ENCODE measurements at places on chromosomes 16 and 17.
A peak's percentile ranks its signal among the peaks of the same experiment; 100 is the strongest.

DNA sequence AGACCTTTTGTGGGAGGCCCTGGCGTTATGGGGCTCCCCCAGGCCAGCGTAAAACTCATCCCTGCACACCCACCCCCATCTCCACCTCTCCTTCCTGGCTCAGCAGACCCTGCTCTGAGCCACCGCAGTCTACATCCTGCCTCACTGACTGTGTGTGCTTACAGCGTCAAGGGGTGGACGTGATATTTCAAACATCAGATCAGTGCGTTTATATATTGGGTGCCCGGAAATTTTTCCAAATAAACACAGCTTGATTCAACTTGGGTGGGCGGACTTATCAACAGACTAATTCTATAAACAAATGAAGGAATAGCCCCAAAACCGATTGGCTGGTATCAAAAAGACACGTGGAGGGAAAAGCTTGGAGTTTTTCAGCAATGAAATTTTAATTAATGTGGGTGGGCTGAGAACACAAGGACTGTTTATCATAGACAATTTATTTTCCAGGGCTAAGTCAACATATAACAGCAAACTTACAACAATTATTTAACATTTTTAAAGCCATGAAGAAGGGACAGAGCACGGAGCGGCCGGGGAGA lies at the start of gene FOXL1:
TSS of gene FOXL1 (plus strand) at position 489 of the 539 bp plus-strand sequence. CDS start 175 bp downstream, outside the sequence.
- DNase-seq = no peak

- peak; percentile 45 for DNase-seq
These were observed 17.9 kb downstream of the UTP4 start for GRCh38 chr16:69150146-69150865.

- DNase-seq = no peak
These were observed 16.6 kb downstream of the GP2 start for GRCh38 chr16:20310421-20311395.

DNA sequence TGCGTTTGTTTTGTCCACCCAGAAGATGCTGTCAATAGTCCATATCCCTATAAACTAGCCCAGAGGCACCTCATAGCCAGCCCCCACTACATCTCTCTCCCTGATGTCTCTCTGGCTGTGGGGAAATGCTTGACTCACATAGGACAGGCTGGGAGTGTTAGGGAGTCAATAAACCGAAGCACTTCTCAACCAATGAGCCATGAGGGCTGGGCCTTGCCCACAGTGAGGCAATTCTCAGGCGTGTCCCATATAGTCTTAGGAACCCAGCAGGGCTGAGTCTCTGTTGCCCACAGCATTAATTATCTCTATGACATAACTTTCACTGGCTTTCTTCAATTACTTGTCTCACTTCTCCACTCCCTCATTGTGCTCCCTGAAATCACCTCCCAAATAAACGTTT lies 387.3 kb upstream of the CDH11 start:
- DNase-seq = no peak

DNA sequence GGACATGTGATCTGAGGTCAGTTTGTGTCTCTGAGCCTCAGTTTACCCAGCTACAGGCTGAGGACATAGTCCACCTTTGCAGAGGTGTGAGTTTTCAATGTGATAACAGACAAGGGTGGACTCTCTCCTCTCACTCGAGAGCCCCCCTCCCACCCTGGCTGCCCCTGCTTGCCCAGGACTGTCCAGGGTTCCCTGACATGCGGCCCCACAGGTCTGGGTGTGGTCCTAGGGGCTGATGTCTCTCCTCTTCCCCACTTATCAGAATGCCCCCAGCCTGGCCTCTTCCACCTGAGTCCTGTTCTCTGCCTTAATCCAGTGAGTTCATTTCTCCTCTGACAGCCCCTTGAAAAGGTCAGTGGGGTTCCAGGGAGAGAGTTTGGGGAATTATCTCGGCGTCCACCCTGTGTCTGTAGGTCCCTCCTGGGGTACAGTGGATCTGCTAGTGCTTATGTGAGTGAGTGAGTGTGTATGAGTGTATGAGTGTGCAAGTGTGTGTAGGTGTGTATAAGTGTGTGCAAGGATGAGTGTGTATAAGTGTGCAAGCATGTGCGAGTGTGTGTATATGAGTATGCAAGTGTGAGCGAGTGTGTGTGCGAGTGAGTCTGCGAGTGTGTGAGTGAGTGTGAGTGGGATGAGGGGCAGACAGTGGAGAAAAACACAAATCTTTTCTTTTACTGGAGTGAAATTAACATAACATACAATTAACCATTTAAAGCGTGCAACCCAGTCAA lies 175.0 kb downstream of the IRF8 start:
- no peak for DNase-seq

DNA sequence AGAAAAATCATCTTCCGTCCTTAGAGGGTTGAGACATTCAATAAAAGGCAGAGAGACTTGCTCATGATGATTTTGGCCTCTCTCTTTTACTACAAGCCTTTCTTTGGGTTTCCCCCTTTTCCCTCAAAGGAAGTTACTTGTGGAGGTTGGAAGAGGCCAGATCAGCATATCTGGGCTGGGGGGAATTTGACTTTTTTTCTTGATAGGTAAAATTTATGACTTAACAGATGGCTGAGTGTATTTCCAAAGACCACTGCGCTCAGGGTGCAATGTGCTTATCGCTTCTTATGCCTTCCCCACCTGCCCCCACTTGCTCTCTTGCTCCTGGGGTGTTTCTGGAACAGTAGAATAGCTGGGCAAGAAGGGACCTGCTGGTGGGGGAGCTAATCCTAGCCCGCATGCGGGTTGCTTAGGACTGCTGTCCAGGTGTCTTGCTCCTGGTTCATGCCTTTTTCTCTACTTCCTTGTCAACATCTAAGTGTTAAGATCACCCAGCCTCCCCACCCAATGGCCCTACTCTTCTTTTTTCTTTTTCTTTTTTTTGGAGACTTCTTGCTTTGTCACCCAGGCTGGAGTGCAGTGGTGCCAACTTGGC lies 131.9 kb downstream of the MSI2 start:
- no peak for DNase-seq

- no peak for DNase-seq
These were observed 700.3 kb downstream of the MAF start for GRCh38 chr16:78900044-78900811.

DNA sequence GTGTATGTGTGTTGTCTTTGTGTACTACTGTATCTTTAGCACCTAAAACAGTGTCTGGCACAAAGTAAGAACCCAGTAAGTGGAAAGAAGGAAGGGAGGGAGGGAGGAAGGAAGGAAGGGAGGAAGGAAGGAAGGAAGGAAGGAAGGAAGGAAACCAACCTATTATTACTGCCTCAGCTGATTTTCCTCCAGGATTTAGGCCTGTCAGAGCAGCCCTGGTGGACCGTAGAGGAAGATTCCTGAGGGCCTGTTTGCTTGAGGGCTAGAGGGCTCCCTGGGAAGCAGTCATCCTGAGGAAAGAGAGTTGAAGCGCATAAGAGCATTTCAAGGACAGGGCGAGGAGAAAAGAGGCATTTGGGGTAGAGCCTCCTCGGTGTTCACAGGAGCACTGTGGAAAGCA lies 61.5 kb downstream of the WSB1 start:
- DNase-seq = no peak

DNA sequence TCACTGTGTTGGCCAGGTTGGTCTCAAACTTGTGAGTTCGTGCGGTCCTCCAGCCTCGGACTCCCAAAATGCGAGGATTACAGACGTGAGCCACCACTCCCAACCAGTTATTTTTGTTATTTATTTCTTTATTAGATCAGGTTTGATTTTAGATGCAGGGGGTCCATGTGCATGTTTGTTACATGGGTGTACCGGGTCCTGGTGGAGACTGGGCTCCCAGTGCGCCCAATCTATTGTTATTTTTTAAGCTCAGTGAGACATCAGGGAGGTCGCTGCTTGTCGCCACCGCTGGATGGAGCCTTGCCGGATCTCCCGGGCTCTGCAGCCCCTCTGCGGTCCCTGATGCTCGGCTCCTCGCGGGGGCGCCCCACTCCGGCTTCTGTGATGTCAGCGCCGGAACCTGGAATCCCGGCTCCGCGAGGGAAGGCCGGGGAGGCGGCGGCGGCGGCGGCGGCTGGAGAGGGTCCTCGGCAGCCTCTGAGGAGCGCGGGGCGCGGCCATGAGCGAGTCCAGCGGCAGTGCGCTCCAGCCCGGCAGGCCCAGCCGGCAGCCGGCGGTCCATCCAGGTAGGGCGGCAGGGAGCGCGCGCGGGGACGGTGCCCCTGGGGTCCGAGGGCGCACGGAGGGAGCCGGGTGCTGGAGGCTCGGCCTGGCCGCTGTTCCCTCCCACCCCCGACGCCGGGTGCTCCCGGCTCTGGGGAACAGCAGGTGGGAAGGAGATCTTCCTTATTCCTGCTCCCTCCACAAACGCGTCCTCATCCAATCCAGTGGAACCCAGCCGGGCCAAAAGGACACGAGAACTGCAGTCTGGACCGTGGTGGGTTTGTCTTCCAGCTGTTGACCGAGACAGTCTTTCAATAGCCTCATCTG lies at the start of gene TMC7:
TSS of gene TMC7 (plus strand) at position 370 of the 870 bp plus-strand sequence. CDS start at position 500, 130 bp downstream.
- DNase-seq = no peak

GRCh38 chr17:45190503-45191255 lies 29.0 kb downstream of the HEXIM2 start:
- no peak for DNase-seq

DNA sequence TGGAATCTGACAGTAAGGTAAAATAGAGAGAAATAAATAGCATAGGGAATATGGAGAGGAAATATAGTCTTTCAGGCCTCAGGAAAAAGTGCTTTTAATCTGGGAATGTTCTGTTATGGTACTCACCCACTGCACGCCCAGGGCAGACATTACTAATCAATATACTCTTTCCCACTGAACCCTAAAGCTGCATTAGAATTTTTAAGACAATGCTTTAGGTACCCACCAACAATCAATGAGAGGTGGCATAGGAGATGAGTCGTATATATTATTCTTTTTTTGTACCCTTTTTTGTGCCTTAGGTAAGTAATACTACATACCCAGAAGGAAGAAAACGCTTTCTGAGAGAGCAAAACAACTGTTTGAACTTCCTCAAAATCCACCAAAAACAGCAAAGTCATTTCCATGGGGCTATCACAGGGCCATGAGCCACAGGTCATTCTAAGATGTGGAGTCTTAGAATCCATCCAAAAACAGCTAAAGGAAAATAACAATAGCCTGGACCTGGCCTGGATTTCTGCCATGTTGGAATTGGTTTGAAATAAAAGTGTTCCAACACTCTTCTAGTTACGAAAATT lies 542.1 kb downstream of the XYLT1 start:
- DNase-seq = no peak

- DNase-seq = no peak
These were observed 70.2 kb downstream of the IRF8 start for GRCh38 chr16:85969159-85969558.

GRCh38 chr17:39852239-39852638 lies 11.9 kb downstream of the IKZF3 start:
- DNase-seq = no peak

GRCh38 chr17:75552425-75553294 lies 27.2 kb downstream of the LLGL2 start:
- no peak for DNase-seq

- no peak for DNase-seq
These were observed 112.5 kb upstream of the KCNJ16 start for GRCh38 chr17:69962436-69962995.

- no peak for DNase-seq
These were observed 285.7 kb downstream of the SOX9 start for GRCh38 chr17:72406498-72406897.

DNA sequence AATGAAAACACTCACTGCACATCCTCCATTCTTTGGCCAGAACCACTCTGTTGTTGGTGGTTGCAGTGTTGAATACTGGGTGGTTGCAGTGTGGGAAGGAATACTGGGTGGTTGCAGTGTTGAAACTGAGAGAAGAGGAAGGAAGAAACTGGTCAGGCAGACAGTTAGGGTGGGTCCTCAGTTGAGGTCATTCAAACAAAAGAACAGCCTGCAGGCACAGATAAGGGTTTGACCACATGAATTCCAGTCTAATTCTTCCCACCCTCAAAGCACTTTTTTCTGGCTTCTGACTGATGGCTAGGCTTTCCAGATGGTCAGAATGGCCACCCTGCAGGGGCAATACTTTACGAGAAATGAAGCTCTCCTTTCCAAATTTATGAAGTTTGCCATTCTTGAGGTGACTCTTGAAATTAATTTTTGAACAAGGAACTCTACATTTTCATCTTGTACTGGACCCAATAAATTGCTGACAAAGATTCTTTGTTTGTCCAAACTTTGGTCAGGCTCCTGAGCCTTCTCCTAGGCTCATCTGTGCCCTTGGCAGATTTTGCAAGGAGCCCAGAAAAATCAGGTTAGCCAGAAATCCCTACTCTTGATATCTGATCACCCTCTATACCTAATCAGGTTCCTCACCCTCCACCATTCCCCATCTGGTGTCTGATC lies 596.6 kb upstream of the CDH5 start:
- DNase-seq = no peak

DNA sequence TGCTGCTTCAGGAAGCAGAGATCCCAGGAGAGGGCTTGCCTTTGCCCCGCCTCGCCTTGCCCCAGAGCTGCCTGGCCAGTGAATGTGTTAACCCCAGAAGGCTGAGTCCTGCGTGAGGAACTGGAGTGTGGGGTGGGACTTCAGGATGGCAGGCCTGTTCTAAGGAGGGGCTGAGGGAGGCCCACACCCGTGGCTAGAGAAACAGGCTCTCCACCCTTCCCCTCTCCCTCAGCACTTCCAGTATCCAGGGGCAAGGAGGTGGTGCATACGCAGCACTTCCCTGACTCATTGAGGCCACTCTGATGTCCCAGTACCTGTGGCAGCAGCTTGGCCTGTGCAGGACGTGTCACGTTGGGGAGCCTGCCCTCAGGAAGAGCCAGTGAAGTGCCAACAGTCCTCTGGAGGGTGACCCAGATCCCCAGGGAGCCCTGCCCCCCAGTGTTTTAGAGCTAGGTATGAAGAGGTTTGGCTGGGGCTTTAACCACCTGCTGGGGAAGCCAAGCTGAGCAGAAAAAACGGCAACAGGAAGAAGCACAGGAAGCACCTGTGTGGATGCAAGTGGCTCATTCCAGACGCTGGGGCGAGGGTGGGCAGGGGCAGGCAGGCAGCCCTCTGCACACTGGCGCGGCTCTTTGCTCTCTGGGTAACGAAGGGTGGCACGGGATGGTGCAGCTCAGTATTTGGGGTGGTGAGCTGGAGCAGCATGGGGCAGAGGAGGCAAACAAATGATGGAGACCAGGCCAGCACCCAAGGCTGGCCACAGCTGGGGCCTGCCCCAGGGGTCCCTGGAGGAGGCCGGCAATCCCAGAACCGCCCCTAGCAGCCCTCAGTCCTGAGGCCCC lies 14.7 kb upstream of the CTCF start:
- peak; percentile 45 for DNase-seq

DNA sequence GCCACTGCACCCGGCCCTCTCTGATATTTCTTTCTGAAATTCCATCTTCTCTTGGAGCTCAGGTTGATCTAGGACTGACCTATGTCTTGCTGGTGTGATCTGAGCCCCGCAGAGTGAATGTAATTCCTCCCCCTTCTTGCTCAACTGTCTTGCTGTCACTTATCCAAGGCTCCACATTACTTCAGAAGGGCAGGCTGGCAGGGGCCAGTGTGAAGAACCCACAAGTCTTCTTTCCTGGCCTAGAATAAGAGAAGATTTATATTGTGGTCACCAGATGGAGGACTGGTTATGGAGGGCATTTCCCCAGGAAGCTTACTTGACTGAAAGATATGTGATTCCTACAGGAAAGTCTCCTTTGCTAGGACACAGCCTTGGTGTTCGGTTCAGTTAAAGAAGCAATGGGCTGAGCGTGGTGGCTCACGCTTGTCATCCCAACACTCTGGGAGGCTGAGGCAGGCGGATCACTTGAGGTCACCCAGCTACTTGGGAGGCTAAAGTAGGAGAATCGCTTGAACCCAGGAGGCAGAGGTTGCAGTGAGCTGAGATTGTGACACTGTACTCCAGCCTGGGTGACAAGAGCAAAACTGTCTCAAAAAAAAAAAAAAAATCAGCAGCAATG lies 13.4 kb downstream of the ITGAL start:
- DNase-seq = no peak

Data from effector CD4-positive, alpha-beta T cell (primary cell).